ENCODE measurements at places on chromosomes 7 and 10.

DNA sequence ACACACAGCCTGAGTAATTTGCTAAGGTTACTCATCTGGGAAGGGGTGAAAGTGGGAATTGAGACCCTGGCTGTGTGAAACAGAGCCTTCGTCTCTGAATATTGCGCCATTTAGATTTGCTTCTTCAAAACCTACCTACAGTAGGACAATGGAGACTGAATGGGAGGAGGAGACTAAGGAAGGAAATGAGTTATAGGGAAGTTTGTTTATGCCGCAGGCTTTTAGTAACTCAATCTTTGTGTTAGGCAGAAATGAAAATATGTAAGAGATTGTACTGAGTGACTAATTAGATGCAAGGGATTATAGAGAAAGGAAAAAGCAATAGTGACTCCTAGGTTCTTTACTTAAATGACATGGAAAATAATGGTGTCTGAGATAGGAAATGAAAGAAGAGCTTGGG, 80.2 kb downstream of the KCND2 start:
- DNase-seq, result no peak

DNA sequence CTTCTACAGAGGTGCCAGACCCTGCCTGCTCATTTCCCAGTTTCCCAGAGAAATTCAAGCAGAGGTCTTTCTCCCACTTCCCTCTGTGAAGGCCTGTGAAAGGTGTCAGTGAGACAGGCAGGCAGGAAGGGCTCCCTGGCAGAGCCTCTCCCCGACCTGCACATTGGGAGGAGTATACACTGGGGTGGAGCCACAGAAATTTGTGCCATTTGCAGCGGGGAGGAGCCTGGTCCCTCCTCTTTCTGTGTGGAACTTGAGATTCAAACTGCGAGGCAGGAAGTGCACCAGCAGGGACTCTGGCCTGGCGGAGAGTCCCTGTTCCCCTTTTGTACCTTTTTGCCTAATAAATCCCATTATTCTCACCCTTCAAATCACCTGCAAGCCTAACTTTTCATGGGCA, 54.6 kb upstream of the OPN4 start:
- no peak for DNase-seq

GRCh38 chr10:124535731-124536495, 74.3 kb downstream of the LHPP start:
- no peak for DNase-seq

GRCh38 chr7:17902599-17902998, 37.7 kb downstream of the SNX13 start:
- no peak for DNase-seq

DNA sequence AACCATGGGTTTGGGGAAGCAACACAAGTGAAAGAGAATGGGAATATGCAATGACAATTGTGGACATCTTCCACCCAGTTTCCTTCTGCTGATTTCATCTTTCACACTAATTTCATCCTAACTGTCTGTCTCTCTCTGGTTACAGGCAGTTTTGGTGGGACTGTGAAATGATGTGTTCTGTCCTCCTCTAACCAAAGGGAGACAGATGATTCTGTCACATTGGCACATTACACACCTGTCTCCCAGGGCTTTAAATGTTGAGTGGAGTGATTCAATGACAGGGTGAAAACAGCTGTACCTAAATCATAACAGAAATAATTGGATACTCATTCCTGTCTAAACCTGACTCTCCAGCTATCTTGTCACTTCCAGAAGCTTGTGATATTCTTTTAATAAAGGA, 60.0 kb downstream of the DGKB start:
- DNase-seq, result peak; percentile 21

- no peak for DNase-seq
These were observed 28.4 kb downstream of the PFKFB3 start for GRCh38 chr10:6231146-6231545.

- DNase-seq, result no peak
These were observed 26.9 kb upstream of the EPHB6 start for GRCh38 chr7:142827951-142828500.

DNA sequence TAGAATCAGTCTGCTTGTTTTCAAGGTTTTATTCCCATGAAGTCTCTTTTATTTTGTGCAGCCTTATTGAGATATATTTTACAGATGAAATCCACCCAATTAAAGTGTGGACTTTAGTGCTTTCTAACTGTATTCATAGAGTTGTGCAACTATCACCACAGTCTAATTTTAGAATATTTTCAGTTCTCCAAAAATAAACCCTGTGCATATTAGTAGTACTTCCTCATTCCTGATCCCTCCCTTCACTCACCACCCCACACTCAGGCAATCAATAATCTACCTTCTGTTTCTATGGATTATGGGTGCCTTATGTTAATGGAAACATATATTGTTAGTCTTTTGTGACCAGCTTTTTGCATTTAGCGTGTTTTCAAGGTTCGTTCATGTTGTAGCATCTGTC, 185.7 kb upstream of the TMEM72 start:
- DNase-seq, result no peak

DNA sequence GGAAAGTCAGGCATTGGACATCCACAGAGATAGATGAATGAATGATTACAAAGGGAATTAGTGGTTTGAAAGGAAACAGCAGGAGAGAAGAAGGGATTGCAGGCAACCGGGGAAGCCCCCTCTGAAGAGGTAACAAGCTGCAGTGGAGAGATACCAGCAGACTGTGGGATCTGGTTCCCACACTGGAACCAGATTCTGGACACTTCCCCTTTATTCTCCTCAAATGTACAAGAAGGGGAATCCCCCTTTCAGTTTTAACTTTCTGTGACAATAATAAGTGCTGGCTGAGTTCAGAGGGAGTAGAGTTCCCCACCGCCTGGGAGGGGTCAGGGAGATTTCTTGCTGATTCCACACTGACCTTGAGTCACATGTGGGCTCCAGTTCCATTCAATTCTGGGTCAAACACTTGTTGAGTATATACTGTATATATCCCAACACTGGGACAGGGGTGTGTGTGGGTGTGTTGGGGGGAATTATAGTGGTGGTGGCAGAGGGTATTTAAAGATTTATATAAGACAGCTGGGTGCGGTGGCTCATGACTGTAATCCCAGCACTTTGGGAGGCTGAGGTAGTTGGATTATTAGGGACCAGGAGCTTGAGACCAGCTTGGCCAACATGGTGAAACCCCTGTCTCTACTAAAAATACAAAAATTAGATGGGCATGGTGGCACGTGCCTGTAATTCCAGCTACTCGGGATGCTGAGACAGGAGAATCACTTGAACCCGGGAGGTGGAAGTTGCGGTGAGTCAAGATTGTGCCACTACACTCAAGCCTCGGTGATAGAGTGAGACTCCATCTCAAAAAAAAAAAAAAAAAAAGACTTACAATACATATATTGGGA, 16.5 kb upstream of the DDIT4 start:
- DNase-seq, result no peak

DNA sequence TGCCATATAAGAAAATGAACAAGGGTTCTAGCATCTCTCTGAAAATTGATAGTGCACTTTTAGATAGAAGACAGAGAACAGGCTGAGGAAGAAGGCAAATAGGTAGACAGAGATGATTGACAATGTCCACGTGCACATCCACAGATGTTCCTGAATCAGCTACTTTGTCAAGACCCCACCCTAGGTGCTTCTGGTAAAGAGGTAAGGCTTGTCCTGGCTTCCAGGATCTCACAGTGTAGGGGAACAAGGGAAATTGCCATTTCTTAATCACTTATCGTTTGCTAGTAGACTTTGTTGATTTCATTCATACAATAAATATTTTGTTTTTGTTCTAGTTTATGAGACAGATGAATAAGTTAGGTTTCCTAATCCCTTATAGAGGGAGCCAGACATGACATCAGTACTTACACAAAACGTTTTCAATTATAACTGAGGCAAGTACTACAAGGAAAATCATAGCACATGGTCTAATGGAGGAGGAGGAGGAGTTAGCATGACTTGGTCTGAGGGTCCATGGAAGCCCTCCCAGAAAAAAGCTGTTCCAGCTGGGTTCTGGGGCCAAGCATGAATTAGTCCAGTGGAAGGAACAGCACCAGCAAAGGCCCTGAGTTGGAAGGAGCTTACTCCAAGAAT, 115.9 kb upstream of the ARID5B start:
- no peak for DNase-seq

GRCh38 chr7:105278973-105279687, 109.6 kb downstream of the SRPK2 start:
- no peak for DNase-seq

DNA sequence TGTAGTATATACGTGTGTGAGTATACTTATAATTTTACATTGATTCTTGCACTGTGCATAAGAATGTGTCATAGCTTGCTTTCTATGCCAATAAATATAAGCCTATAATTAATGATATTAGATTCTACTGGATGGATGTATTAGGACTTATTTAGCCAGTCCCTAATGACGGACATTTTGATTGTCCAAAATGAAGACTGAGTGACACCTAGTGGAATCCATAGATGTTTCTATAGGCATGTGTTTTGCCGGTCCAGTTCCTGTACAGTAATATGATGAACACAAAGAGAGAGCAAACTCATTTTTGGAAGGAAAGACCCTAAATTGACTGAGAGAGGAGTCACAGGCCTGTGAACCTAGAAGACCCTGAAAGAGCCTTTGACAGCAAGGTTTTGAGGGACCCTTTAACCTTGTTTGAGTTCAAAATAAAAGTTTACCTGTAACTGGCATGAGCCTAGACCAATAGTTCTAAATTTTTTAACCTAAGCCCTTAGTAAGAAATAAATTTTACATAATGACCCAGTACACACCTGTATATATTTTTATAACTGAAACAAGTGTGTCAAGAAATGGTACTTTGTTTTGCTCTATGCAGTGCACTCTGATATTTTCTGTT, 42.4 kb upstream of the AGBL3 start:
- DNase-seq, result peak; percentile 2

- no peak for DNase-seq
These were observed 52.9 kb downstream of the BTAF1 start for GRCh38 chr10:91976317-91977051.

DNA sequence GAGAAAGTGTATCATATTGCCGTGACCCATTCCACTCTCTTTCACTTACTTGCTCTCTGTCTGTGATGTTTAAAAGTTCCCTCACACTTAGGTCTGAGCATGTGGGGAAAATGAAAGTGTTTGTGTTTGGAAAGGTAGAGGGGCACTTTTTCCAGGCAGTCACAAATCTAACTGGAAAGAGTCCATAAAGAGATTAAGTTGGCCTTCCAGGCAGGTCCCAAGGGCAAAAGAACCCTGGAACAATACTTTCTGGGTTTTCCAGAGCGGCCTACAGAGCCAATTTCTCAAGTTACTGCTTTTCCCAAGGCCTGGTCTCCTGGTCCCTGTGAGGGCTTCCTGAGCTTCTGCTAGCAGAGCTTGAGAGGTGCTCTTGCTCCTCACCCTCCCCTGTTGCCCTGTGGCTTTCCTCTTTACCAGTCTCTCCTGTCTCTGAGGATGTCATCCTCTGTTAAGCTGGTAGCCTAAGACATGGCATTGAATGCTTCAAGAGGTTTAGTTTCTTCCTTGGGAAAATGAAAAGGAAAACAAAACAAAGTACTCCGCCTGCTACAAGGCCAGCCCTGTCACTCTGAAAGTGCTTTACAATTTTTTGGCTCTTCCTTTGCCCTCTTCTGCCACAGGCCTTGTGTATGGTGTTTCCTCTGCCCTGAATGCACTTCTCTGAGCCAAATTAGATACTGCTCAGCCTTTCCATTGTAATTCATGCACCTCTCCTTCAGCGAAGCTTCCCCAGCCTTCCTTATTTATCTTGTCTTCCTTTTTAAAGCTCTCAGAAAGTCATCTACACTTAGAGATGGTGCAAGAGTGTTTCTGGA, 20.1 kb downstream of the TES start:
- DNase-seq, result no peak

GRCh38 chr7:11153694-11154093, 180.0 kb downstream of the PHF14 start:
- DNase-seq, result no peak

DNA sequence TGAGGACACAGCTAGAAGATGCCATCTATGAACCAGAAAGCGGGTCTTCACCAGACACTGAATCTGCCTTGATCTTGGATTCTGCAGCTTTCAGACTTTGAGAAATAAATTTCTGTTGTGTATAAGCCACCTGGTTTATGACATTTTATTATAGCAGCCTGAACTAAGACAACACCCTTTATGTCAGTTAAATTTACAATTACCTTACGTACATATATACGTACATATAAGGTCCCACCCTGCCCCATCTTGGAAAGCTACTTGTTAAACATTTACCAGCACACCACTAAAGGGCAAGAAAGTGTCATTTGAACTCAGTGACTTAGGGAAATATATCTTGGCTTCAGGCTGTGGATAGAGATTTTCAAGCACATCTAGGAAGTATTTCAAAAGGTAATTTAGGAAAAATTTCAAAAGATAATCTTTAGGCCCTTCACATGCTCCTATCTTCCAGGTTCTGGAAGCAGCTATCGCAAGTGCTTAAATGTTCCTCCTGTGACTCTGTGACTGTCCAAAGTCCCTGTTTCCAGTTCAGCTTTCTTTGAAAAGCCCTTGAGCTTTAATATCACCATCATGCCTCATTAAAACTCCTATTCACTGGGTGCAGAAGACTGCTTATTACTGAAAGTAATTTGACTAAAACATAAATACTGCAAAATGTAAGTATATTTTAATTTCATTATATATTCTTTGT, 9.6 kb upstream of the SRI start:
- no peak for DNase-seq

DNA sequence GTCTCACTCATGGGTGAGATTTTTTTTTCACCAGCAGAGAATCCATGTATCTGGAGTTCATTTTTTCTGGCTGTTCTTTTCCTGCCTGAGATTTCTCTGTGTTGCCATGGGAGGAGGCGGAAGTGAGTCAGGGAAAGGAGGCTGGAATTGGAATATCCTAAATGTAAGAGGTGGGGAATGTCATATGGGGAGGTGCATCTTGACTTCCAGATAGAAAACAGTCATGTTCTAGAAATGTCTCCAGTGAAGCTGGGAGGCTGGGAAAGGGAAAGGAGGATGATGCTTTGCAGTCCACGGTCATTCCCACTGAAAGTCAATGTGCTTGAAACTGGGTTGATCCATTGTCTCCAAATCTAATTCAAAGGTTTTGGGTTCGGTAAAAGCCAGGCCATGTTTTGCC, 39.7 kb upstream of the HPS1 start:
- no peak for DNase-seq

GRCh38 chr10:103890194-103890658, 27.8 kb downstream of the STN1 start:
- DNase-seq, result no peak

DNA sequence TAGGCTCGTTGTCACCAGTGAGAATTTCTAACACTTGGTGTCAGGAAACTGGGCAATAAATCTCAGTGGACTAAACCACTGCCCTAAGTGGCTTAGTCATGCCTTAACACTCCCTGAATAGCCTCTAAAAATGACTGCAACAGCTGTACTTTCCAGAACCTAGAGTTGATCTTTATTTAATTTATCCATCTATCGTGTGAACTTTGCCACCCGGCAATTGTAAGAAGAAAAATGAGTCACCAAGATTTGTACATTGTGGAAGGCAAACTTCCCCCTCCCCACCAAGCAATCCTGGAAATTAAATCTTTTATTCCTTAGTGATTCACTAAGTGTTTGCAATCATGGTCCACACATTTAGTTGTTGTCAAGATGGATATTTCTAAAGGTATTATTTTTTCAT, 47.1 kb downstream of the NXPH1 start:
- DNase-seq, result no peak

All from NCI-H2171 treated with DMSO at 0.1 percent for 48 hours (cell line).